ENCODE measurements at places on chromosomes 3 and 15. TPM values are rescaled to one million over a fixed set of nuclear protein-coding genes. Genes with fewer than 3 reads are reported as not detected.

KLHL40 gene
- total RNA-seq: not detected

FAM81A gene
- 0.57 TPM for total RNA-seq

LARP6 gene
- total RNA-seq: not detected

SEMA6D gene
- not detected for total RNA-seq

FXR1 gene
- 186 TPM for total RNA-seq

IQGAP1 gene
- total RNA-seq: 181 TPM

CILP gene
- not detected for total RNA-seq

CCDC13 gene
- 0.63 TPM for total RNA-seq

DUOX1 gene
- total RNA-seq: 0.07 TPM

GOLGA8G gene
- total RNA-seq: not detected

DNA sequence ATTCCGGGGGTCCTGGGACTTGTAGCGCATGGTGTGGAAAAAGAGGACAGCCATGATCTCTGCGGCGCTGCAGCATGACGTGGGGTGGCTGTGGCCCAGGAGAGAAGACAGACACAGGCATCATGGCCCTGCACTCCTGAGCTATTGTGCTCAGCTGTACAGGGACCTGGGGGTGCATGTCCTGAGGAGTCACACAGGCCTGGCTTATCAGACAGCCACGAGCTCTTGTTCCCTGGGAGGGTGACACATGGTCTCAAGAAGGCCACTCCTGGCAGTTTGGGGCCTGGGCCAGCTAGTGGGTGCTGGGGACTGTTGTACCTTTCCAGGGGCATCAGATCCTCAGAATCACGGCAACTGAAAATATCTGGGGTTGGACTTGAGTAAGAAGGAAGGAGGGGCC, 13.7 kb downstream of the TKT start:
- no peak for DNase-seq

- no peak for DNase-seq
Observed at GRCh38 chr3:184479426-184480126, 82.0 kb upstream of the EPHB3 start.

- no peak for DNase-seq
Observed at GRCh38 chr3:29494305-29495036, 213.6 kb downstream of the RBMS3 start.

DNA sequence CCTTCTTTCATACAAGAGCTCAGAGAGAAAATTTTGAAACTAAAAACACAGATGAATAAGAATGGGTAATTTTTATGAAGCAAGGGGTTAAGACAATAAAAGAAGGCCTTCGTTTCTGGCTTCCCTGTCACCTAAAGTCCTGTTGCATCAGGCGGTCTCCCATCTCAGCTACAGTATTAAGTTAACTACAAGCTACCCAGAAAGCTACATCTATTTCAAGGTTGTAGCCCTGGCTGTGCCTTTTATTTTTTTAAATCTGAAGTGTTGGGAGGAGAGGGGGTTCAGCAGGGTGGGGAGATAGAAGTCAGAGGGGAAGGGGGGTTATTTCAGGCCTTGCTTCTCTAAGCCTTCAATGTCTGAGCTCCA, 183.3 kb downstream of the TPRG1 start:
- DNase-seq: no peak

DNA sequence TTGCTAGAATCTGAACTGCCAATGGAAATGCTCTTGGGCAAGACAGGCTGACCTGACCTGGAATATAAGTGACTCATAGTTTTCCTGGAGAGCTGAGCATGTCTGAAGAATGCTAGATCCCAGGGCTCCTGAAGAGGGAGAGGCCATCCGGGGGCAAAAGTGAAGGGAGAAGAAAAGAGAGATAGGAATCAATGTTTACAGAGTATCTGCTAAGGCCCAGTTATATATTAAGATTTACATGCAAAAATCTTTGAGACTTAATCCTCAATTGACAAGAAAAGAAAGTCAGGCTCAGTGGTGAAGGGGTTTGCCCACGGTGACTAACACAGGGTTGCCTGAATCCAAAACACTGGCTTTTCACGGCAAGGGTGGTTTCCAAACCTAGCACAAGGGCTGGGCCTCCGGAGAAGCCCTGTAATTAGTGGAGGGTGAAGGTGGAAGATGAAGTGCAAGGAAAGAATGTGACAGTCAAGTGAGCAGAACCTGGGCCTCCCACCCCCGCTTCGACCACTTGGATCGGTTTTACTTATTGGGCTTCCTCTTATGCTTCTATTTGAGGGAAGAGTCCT, 91.7 kb upstream of the FGF12 start:
- DNase-seq: peak; percentile 66

DNA sequence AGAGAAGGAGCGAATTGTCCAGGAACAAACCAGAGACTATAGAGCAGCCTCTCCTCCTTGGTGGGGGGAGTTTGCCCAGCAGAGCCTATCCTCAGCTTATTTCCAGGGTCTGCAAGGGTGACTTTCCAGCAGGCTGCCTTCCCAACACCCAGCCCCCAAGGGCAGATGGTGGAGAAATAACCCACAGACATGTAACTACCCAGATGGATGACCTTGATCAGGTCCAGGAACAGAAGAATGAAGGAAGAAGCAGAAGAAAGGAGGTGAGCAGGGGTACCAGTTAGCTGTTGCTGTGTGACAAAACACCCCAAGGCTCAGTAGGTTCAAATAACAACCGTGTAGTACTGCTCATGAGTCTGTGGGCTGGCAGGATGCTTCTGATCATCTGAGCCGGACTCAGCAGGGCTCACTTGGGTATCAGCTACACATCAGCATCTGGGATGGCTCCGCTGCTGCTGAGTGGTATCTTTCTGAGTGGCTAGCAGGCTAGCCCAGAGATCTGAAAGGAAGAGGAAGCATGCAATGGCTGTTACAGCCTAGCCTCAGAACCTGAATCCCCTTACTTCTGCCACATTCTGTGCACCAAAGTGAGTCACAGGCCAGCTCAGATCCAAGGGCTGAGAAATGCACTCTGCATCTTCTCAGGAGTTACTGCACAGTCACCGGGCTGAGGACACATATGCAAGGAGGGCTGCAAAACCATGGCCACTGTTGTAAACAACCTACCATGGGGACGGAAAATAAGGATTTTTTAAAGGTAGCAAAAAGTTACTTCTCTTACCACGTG, 22.2 kb upstream of the TXNRD3 start:
- no peak for DNase-seq

DNA sequence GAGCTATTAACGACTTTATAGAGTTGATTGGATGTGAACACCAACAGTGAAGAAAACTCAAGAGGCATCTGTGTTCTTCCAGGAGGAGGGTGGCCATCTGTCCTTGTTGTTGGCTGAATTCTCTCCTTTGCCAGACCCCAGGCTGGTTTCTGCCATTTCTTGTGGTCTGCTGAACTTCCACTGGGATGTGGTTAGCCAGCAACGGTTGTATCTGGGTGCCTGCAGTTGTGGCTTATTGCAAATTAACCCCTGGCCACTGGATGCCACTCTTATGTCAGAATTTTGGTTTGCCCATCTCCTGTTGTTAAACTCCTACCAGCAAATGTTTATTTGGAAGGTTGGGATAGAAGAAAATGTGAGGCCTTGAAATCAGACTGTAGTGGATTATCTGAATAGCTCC, 163.6 kb upstream of the TBC1D5 start:
- DNase-seq: no peak

DNA sequence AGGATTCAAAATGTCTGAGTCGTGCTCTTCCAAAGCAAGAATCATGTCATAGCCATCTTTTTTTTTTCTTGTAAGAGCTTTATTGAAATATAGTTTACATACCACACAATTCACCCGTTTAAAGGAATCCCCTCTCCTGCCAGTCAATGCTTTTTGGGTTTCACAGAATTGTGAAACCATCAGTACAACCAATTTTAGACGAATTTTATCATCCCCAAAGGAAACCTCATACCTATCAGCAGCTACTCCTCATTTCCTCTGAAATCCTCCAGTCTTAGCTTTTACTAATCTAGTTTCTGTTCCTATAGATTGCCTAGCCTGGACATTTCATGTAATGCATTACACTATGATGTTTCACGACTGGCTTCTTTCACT, 39.6 kb downstream of the ADIPOQ start:
- DNase-seq: no peak

GRCh38 chr3:11288786-11289637, 16.8 kb downstream of the ATG7 start:
- no peak for DNase-seq

GRCh38 chr15:58678683-58679082, 70.8 kb downstream of the ADAM10 start:
- no peak for DNase-seq

GRCh38 chr15:88579322-88579721, 32.8 kb upstream of the DET1 start:
- no peak for DNase-seq

DNA sequence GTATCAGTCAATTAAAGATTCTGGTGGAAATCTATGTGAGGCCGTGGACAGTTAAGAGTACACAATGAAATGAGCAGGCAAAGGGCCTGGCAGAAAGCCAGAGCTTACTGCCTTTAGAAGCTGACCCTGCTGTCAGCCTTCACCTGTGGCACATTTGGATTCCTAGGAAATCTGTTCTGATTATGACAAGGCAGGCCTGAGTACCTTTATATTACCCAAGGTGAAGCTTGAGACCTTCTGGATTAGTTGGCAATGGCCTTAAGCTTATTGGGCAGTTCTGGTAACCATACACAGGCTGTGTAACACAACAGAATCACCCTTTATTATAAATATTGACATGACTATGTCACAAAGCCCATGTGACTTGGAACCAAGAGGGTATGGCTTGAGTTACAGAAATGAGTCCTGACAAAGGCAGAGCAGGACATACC, 43.2 kb downstream of the NBEAL2 start:
- DNase-seq: no peak

DNA sequence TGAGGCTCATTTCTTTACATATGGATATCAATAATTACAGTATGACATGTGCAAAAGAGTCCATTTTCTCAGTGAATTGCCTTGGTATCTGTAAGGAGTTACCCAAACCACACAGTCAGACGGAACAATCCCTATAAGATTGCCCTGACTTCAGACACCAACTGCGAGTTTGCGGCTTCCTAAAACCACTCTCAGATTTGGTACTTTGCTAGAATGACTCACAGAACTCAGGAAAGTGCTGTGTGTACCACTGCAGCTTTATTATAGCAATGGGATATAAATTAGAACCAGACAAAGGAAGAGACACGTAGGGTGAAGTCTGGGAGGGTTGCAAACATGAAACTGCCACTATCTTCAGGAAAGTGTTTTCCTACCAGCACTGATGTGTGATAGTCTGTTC, 45.8 kb upstream of the ATP13A3 start:
- no peak for DNase-seq

Data from activated CD4-positive, alpha-beta T cell treated with anti-CD3 and anti-CD28 coated beads for 36 hours (primary cell).